Left forelimb (tissue), 1 donor: ENCODE measurements at places on chromosomes 1 and 21.

GRCh38 chr1:229657993-229658755, 32.1 kb downstream of the URB2 start:
- no peak for DNase-seq

GRCh38 chr21:33035147-33035546, 9.4 kb downstream of the OLIG2 start:
- no peak for DNase-seq

- no peak for DNase-seq
Observed at GRCh38 chr1:71651214-71651613, 570.4 kb upstream of the ZRANB2 start.

- DNase-seq: no peak
Observed at GRCh38 chr1:66633159-66633558, 99.2 kb downstream of the SGIP1 start.

DNA sequence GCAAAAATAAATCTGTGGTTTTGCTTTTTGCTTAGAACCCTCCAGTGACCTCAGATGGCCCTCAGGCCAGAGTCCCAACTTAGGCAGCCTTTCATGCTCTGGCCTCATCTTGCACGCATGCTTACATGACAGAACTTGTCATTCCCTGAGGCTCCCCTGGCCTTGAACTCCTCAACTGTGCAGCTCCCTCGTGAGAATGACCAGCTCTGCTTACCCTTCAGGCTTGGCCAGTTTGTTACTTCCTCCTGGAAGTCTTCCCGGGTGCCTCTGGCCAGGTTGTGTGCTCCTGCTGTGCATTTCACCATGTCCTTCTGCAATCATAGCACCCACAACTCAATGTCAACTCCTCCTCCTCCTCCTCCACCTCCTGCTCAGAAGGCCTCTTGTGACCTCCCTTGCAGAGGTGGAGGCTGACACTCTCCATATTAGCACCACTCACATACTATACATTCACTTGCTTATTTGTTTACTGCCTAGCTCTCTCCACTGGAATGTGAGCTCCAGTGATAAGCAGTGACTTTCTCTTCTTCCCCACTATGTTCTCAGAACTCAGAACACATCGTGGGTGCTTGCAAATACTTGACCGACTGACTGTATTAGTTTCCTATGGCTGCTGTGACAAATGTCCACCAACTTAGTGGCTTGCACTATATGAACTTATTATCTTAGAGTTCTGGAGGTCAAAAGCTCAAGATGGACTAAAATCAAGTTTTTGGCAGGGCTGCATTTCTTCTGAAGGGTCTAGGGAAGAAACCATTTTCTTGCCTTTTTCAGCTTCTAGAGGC, 41.9 kb downstream of the RCSD1 start:
- DNase-seq: no peak

GRCh38 chr1:29305943-29306342, 69.6 kb downstream of the PTPRU start:
- no peak for DNase-seq

DNA sequence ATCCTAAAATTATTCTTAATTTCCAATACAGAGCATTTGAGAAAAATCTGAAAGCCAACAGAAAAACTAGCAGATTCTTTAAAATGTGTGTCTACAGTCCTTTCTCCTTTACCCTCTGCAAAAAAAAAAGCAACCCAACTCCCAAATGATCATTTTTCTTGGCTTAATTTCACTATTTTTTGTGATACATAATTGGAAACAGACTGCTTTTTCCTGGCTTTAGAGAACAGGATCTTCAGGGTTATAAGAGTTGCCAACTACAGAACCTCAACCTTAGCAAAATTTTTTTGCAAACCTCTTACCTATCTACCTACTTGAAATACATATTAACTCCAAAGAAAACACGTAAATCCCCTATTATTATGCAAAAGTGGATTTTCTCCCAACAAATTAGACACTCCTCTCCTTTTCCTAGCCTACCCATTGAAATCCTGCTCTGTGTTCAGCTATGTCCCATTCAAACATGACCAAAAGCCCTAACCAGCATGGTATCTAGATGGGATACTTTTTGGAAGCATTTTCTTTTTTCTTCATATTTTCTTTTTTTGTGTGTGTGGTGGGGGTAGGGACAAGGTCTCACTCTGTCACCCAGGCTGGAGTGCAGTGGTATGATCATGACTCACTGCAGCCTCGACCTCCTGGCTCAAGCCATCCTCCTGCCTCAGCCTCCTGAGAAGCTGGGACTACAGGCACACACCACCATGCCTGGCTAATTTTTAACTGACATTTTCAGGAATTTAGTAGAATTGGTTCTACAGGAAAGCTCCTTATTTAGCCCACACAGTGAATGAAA, 9.0 kb downstream of the TGFBR3 start:
- DNase-seq: no peak

DNA sequence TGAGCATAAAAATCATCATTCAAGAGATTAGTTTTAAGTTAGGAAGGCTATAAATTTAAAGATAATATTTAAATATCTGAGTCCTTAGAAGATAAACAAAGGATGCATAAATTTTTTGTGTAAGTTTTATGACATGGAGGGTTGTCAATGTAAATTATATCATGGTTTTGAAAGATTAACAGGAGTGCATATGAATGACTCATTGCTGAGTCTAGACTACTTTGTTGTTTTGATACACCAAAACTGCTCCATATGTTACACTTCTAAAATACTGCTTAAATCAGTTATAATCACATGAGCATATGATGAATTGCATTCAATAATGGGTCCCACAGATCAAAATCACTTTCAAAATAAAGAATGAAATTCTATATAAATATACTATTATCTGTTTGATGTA, 312.5 kb downstream of the KCNT2 start:
- no peak for DNase-seq

DNA sequence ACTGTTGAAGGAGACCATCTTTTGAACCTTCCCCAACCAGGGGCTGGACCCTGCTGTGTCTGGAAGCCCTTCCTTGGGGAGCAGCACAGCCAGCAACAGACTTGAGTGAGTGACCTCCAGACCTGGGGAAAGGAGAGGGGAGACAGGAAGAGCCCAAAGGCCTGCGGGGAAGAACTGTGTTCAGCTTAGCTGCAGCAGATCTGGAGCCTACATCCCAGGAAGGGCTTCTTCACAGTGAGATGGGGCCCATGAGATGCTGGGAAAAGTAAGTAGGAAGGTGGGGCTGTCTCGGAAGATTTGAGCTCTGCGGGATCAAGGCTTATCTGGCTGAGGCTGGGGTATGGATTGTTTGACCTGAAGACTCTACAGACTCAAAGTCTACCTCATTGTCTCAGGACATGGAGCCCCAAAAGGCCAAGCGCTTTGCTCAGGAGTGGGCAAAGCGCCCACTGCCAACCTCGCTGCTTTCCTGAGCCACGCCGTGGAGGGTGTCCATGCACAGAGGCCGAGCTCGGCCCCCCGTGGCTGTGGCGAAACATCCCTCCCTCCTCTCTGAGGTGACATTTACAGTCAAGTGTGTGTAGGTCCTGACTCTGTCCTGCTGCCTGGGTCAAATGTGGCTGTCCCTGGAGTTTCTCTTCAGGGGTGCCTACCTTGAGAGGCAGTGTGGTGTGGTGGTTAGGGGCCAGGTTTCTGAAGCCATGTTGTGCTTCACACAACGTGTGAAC, 24.5 kb downstream of the SPOCD1 start:
- peak; percentile 50 for DNase-seq

DNA sequence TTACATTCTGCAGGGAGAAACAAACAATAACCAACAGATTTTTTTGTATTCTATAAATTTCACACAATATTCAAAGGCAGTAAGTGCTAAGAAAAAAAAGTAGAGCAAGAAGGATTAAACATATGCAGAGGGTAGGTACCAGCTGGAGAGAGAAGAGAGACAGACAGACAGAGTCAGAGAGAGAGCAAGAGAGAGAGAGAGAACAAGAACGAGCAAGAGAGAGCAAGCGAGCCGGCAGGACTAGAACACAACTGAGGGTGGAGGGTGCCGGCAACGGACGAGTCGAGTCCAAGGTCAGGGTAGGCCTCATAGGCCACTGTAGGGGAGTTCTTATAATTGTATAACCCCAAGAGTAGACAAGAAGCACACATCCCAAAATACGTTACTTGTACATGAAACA, 97.1 kb downstream of the RERE start:
- no peak for DNase-seq

DNA sequence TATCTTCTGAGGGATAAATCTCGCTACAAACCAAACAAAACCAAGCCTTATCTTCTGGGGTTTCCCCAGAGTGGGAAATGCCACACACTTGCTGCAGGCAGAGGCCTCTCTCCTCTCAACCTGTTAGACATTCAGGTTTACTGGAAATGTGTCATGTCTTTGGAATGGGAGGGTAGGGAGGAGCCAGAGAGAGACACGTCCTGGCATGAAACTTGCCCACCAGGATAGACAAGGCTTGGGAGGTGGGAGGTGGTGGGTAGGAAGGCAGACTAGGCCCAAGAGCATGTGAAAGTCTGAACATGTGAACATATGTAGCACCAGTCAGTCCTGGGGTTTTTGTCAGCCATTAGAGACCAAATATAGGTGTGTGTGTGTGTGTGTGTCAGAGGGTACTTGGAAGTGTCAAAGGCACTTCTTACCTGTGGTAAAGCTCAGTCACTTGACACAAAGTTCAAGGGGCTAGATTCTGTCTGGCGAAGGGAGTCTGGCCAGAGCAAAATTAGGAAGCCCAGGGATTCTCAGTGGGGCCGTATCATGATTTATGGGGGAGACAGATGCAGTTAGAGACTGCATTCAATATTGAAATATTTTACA, 32.4 kb upstream of the PIGC start:
- DNase-seq: no peak

DNA sequence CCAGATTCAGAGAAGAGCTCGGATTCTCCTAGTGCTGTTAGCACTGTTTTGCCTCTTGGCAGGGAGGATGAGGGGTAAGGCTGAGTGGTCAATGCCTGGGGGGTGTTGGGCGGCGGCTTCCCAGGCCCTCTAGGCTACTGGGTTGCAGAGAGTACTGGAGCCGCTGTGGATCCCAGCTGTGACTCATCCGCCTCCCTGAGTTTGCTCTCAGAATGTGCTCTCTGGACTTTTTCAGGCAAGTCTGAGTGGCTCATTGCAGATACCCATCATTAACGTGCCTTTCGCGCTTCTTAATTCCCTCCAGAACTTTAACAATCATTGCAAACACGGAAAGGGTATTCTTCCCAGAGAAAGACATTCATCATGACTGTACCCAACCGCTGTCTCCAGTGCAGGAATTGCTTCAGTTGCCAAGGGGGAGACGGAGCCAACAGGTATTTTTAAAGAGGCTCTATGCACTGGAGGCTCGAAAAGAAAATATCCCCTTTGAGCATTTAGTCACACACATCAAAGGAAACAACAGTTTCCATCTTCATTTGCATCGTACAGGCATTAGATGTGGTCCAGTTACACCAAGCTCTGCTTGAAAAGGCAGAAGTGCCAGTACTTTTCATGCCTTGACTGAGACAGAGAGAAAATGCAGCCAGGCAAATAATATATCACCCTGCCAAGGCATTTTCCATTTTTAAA, 14.4 kb upstream of the CAMTA1 start:
- DNase-seq: no peak

DNA sequence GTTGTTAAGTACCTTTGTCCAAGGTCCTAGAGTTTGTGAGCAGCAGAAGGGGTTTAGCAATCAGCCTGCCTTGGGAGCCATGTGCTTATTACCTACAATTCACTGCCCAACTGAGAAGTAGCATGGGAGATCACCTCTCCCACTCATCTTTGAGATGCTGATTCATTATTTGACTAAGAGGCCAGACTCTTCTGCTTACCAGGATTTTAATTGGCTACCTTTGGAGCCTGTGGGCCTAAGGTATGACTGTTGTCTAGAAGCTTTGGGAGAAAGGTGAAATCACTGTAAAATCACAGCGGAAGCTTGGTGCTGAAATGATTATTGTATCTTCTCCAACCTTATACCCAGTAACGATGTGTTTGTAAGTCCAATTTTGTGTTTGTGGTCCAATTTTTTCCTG, 213.4 kb downstream of the ST6GALNAC3 start:
- no peak for DNase-seq

DNA sequence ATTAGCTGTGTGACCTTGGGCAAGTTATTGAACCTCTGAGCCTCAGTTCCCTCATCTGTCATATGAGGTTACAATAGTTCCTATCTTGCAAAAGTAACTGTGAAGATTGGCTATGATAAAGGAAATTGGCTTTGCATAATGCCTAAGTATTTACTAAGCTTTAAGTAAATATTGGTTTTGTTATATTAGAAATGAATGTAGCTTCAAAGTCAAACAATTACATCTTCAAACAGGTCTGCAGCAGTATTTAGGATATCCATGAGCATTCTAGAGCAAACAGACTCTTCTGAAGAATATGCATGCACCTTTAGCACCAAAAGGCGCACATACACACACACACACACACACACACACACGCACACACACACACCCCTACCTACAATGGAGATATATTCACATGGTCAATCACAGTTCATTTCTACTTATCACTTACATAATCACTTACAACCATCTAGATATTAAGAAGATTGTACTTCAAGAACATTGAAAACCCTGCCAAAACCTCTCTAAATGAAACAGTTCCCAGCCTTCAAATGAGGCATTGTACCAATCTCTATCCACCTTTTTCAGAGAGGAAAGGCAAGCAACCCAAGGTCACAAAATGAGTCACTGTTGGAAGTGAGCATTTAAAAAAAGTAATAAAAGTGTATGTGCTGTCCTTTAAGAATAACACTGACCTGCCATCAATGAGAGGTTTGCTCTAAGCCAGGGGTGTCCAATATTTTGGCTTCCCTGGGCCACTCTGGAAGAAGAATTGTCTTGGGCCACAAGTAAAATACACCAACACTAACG, 13.4 kb upstream of the FAM43B start:
- DNase-seq: no peak

DNA sequence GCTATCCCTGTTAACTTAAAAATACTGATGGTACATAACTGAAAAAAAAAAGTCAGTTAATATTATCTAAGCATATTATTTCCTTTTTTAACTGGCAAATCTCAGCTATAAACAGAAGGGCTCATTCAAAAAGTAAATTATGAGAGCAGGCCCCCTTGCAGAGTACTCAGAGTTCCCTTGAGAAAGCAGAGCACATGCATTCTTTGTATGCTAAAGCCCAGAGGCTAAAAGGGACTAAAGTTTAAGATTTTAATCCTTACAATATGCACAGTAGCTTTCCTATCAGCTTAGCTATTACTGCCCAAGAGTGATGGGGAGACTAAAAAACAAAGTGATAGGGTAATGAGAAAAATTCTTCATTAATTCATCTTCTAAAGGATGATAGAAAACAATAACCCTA, 18.5 kb downstream of the SLC16A1 start:
- DNase-seq: no peak

GRCh38 chr1:21822349-21822748, 10.3 kb downstream of the LDLRAD2 start:
- no peak for DNase-seq

GRCh38 chr1:2331200-2331544, 60.2 kb downstream of the MORN1 start:
- no peak for DNase-seq

GRCh38 chr21:25688275-25689155, 46.2 kb downstream of the ATP5PF start:
- DNase-seq: no peak

GRCh38 chr1:8182034-8182761, 135.7 kb upstream of the SLC45A1 start:
- DNase-seq: no peak

GRCh38 chr1:231827337-231828105, 200.9 kb downstream of the DISC1 start:
- no peak for DNase-seq
